ENCODE measurements at places on chromosomes 2 and 18.

DNA sequence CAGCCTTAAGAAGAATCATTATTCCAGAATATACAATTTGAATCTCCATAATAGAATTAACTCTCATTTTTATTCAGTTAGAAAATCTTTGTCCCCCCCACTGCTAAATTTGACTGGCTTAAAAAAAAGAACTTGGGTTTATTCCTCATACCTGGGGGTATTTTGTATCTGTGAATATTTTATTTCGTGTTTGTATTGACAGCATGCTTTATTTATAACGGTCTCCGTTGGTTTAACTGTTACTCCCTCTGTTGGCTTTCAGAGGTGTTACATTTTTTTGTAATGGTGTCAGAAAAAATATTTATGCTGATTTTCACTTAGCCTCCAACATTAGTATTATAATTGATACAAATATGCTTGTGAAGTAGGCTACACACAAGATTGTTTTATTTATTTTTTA, 109.1 kb downstream of the HAUS1 start:
- no peak for DNase-seq

- DNase-seq: no peak
Measured at GRCh38 chr2:130822766-130823165, 13.9 kb upstream of the ARHGEF4 start.

GRCh38 chr18:9248661-9249060, 85.9 kb upstream of the TWSG1 start:
- no peak for DNase-seq

DNA sequence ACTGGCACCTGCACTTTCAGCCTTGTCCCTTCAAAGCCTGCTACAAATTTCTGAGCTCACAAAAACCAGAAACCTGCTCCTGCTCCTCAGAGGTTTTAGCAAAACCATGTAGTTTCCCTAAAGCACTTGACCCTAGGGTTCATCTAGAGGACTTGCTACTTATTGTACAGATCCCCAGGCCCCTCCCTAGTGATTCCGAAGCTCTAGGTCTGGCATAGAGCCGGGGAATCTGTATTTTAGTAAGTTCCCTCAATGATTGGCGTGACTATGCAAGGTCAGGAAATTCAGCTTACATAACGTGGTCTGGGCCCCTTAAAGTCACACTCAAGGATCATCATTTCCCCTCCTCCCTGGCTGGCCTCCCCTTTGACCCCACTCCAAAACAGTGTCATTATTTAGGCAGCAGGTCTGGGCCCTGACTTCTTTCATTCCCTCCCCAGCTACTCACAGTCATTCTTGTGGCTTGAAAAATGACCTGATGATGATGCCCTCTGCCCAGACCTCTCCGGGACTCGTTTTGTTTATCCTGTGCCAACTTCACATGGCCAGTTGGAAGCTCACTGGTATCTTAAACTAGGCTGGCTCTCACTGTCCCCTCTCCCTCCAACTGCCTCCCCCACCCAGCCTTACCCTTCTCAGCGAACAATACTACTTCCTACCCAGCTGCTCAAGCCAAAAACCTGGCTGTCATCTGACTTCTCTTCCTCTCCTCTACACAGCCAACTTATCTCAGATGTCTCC, 36.0 kb downstream of the WDFY1 start:
- DNase-seq: no peak

DNA sequence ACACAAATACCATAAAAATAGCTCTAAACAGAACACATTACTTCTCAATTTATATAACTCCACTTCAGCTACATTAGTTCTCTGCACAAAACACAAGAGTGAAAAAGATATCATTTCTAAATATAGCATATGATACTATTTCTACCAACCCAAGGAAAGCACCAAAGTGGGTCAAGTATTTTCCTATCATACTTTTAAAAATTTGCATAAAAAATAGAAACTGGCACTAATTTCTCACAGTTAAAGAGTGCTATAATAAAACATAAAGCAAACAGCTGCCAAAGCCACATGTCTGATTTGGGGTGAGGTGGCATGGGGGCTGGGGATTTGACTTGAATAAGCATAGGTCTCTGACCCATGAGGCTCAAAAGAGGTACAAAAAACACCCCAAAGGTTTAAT, 61.5 kb downstream of the BARD1 start:
- DNase-seq: no peak

GRCh38 chr18:46171331-46171730, 67.1 kb downstream of the HAUS1 start:
- DNase-seq: no peak

DNA sequence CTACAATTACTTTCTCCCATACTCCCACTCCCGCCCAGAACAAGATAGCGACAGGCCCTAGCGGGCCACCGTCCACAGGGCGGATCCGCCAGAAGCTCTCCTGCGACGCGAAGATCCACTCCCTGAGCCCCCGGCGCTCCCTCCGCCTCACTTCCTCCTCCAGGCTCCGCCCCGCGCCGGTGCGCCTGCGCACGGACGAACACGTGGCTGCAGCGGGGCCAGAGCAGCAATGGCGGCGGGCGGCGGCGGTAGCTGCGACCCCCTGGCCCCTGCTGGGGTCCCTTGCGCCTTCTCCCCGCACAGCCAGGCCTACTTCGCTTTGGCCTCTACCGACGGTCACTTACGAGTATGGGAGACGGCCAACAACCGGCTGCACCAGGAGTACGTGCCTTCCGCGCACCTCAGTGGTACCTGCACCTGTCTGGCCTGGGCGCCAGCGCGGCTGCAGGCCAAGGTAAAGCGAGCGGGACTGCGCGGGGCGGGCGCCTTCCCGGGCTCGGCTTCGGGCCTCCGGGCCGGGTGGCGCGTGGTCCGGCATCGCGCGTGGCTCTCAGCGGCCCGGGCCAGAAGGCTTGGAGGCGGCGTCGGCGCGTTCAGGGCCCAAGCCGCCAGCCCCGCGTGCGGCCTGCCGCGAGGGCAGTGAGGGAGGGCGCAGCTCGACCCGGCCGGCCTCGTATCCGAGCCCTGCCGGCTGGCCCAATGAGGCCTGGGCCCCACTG, at the start of gene WDR43:
Gene WDR43 (plus strand): TSS at position 198 of the 719 bp plus-strand sequence. CDS start 32 bp downstream, at position 230.
- peak; percentile 99 for DNase-seq

- no peak for DNase-seq
Measured at GRCh38 chr2:10880586-10881321, 31.0 kb upstream of the KCNF1 start.

DNA sequence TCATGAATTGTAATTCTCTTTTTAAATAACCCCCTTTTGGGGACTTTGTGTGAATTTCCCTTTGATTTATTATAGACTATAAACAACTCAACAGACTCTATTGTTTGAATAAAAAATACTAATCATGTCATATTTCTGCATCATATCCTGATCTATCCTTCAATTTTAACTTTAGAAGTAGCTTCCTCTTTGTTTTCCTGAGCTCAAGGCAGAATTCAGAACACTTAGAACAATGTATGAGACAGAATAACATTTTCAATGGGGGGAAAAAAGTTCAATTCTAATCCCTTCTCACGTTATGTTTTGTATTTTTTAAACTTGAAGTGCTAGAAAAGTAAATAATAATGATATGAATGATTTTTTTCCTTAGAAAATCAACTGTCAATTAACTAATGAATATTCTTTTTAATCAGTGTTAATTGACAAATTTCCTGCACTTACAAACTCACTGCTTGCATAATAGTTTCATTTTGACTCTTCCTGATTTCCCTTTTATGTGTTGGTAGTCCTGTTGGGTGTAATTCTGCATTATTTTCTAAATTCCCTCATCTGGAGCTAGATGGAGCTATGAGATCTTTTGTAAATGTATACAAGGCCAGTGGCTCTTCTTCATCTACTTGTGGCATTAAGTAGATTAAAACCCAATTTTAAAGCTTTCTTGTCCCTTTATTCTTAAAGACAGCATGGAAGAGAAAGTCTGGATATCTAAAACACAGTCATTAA, 326.1 kb downstream of the PARD3B start:
- DNase-seq: peak; percentile 63

DNA sequence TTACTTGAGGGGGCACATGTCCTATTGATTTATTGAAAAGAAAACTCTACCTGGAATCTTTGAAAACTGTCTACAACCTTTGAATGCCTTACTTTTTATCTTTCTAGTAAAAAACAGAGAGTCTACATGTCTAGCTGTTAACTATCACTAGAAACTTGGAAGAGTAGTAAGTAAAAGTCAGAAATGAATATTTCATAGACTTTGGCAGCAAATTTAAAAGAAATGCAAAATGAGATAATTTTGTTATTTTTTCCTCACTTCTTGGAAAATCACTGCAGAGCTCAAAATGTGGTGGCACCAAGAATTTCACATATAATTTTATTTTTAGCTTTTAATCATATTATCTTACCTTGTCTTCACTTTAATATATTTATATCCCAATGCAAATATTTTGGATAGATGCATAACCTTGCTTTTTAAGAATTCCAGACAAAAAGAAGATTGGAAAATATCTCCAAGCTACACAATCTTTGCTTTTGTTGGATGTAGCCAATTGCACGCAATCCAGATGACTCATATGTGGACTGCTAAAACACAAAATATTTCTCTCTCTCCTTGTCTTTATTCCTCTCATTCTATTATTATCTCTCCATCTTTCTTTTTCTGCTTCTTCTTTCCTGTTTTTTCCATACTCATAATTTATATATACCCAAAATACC, 92.2 kb upstream of the DSEL start:
- no peak for DNase-seq

DNA sequence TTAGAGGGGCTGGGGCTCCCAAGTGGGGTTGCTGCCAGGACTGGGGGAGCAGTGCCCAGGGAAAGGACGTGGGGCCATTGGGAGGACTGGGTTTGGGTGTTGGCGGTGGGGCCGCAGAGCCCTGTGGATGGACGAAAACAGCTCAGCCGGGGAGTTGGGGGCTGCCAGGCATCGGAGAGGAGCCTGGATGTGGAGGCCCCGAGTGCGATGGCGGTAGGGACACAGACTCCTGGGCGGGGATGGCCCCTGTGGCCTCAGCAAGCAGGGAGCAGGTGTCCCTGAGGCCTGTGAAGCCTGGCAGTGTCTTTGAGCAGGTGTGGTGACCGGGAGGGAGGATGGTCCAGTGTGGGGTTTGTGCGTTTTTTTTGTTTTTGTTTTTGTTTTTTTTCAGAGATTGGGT, 13.3 kb downstream of the CTDP1 start:
- DNase-seq: no peak

- no peak for DNase-seq
Measured at GRCh38 chr2:224260372-224261020, 141.4 kb downstream of the FAM124B start.

GRCh38 chr2:145682546-145683157, 1162.7 kb upstream of the ZEB2 start:
- no peak for DNase-seq

DNA sequence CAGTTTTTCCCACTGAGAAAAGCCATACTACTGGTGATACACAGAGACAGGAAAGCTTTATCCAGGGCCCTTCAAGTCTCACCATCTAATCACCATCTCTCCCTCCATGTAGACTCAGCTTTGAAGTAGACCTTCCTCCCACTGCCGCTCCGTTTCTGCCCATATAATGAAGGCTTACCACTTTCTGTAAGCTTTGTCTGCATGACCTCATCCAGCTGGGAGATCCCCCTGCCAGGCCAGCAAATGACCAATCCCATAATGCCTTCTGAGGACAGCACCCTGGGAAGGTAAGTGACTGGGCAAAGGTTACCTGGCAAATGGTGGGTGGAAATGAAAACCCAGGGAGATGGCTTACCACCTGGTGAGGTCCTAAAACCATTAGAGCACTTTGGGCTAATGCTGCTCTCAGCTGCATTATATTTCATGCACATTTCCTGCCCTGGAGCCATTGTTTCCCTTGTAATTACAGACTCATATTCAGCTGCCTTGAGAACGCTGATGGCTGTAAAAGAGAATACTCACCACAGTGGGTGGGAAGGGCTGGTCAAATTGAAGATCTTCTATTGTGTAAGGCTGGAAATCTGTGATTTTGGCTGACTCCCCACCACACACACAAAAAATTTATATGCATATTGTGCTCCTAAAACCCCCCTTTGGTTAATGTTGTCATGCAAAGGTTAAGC, 350.7 kb upstream of the SYT4 start:
- no peak for DNase-seq

GRCh38 chr18:36993068-36993467, 164.1 kb downstream of the KIAA1328 start:
- no peak for DNase-seq

DNA sequence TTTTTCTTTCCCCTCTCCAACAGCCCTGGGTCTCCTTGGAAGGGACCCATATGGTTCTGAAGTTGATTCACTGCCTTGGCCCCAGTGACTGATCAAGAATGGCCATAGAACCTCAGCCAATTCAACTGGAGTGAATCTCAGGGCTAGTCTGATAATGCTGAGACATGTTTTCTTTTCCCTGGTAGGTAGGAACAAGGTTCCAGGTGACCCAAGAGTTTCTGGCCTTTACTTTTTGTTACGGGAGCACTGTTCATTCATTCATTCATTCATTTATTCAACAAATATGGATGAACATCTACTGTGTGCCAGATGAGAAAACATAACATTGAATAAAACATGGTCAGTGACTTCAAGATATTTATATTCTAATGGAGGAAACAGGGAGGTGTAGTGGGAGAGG, 3.1 kb upstream of the ZCCHC2 start:
- no peak for DNase-seq

DNA sequence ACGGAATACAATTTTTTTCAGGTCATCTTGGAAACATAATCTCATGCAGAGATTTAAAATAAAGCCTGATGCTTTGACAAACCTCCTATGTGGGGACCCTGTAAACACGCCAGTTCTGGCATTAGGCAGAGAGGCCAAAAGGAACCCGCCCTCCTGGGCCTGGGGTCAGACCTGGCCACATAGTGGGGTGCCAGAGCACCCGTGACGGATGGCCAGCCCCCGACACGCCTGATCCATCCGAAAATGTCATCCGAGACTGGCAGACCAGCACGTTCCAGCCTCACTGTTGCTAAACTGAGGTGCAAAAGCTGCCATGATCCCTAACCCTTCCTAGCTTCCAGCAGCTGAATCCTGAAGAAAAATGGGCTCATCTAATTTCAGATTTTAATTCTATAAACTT, 222.6 kb upstream of the SALL3 start:
- no peak for DNase-seq

GRCh38 chr2:18531194-18531593, 29.3 kb downstream of the RDH14 start:
- no peak for DNase-seq

DNA sequence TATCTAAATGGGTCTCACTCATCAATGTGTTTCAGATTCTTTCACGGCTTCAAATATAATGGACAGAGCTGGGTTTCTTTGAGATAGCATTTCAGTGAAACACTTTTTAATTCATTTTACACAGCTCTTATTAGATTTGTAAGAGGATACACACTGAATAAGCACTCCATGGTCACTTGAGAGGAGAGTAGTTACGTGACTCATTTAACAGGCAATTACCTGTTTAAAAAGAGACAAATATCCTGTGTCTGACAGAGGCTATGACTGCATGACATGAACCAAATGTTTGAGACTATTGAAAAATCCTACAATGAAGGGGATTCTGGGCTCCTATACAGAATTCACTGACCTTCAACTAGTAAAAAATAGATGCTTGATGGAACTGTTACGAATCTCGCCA, 786.9 kb downstream of the EPHA4 start:
- no peak for DNase-seq

GRCh38 chr18:55607773-55608172, 19.8 kb upstream of the TCF4 start:
- no peak for DNase-seq
